ENCODE measurements at places on chromosomes 6 and 20.

DNA sequence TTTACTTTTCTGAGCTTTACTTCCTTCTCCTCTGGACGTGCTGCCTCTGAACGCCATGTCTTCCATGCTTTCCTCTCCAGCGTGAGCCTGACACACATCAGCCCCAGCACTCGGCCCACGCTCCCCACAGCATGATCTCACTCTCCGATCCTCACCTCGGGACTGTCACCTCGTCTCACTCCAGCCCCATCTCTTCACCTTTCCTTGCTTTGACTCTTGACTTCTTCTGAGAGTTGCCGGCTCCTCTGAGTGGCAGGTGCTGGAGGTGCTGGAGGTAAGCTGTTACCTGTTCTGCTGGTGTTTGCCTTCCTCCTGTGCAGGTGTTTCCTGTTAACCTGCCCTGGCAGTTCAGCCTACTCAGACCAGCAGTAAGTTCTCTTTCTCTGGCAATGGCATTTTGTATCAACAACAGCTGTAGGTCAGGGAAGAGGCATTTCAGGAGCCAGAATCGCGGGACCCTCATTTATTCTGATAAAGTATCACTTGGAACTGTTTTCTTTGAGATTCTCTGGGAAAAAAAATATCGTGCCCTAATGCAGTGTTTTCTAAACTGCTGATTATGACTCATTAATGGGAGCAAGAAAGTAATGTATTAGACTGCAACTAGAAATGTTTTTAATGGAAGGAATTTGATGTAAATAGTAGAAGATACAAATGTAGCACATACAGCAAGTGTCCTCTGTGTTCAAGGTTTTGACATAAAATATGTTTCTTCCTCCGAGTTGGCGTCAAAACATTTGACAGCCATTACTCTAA lies 106.5 kb downstream of the ARID1B start:
- DNase-seq = peak; percentile 22

- no peak for DNase-seq
Measured at GRCh38 chr6:56091159-56091869, 156.1 kb downstream of the COL21A1 start.

- DNase-seq = no peak
Measured at GRCh38 chr6:154538640-154539191, 28.2 kb upstream of the CNKSR3 start.

- DNase-seq = no peak
Measured at GRCh38 chr20:23622839-23623343, 14.9 kb downstream of the CST3 start.

GRCh38 chr6:159117046-159117445 lies 52.2 kb upstream of the FNDC1 start:
- DNase-seq = no peak

DNA sequence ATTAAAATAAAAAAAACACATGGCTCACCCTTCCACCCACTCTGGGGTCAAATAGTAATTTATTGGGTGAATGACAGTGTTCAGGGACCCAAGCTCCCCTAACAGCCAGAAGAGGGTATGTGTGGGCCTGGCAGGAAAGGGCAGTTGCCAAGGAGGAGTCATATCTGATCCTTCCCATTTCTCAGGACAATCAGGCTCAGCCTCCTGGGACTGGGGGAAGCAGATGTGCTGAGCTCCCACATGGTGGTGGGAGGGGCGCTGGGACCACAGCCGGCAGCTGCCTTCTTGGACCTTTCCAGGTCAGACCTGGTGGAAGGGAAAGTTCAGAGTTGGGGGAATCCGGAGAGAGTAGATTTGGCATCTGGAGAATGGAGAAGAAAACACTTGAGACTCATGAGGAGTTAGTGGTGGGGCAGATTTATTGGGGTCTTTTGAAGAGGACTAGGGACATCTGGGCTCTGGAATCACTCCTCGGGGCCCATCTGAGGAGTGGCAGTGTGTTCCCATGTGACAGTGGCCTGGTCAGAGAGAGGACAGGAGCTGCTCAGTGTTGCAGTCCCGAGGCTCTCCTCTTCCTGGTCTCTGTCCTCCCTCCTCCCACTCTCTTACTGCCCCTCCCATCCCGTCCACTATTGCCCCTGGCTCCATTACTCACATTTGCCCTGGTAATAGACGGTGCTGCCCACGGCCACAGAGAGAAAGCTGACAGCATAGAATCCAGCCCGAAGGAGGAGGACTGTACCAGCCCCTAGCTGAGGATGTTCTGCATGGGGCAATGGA lies 3.0 kb downstream of the LST1 start:
- DNase-seq = no peak

GRCh38 chr6:141677598-141678211 lies 455.0 kb upstream of the GJE1 start:
- no peak for DNase-seq

- no peak for DNase-seq
Measured at GRCh38 chr20:13638162-13638495, 603 bp downstream of the TASP1 start.

DNA sequence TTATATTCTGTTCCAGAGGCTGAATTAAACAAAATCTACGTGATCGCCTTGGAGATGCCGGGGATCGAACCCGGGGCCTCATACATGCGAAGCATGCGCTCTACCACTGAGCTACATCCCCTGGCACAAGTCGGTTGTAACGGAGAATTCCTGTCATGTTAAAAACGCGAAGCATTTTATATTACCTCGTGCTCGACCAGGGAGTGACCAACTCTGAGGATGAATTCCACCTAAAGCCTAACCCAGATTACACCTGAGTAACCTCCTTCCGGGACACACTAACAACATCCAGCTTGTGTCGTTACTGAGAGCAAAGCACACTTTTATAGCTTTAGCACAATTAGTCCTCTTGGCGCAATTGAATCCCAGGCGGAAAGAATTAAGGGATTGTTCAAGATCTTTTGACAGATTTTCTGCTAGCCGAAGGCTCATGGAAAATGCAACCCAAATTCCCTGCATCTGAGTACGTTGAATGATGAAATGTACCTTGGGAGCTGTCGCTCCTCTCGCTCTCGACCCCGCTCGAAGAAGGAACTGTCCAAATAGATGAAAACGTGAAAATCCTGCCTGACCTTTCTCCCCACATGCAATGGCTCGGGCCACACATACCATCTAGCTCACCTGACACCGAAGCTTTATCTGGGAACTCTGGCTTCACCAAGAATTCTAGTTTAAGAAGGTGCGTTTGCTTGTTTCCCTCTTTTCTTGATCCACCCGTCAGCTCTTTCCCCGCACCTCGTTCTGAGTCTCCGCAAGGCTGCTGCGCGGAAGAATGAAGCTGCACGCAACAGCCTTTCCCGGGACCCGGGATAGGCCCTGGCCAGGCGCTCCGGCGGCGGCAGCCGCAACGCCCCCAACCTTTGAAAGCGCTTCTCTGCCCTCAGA lies 148.3 kb downstream of the GPX5 start:
- DNase-seq = no peak

- no peak for DNase-seq
Measured at GRCh38 chr6:82875573-82876185, 190.0 kb downstream of the UBE3D start.

GRCh38 chr20:51831866-51832265 lies 29.5 kb upstream of the SALL4 start:
- DNase-seq = no peak

- DNase-seq = no peak
Measured at GRCh38 chr20:63461104-63461763, 11.2 kb downstream of the KCNQ2 start.

- peak; percentile 47 for DNase-seq
Measured at GRCh38 chr6:53544470-53545308, at the start of gene GCLC. Gene GCLC (minus strand): TSS chr6:53545101. CDS start chr6:53544645, 456 bp downstream.

- no peak for DNase-seq
Measured at GRCh38 chr6:136657666-136658065, 107.4 kb upstream of the MAP7 start.

DNA sequence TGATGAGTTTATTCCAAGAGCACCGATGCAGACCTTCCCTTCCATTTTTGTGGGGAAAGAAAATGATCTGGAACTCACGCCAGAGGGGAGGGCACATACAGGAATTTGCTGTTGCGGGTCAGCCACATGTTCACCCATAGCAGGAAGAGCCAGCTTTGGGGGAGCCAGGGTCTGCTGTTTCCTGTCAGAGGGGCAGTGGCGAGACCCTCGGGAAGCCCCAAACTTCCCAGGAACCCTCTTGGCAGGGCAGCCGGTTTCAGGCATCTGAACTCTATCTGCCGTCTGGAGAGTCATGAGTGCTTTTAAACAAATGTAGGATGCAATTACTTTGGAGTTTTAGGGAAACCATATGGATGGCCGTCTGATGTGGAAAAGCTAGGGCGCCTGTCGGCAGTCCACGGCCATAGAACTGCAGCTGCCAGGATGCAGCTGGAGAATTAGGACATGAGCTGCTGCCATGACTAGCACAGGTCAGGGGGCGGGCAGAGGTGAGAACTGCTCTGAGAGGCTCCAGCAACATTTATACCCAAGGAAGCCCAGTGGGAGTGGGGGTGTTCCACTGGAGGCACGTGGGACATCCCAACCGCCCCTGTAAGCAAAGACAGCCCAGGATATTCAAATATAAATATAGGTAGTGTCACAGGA lies 14.8 kb upstream of the SERPINB9 start:
- DNase-seq = no peak

GRCh38 chr6:143096403-143096802 lies 35.7 kb downstream of the AIG1 start:
- DNase-seq = no peak

- DNase-seq = no peak
Measured at GRCh38 chr6:46116289-46116688, 13.5 kb upstream of the ENPP4 start.

- no peak for DNase-seq
Measured at GRCh38 chr6:131223416-131223815, 88.1 kb downstream of the AKAP7 start.

- DNase-seq = no peak
Measured at GRCh38 chr6:87277123-87277522, 45.3 kb upstream of the SMIM8 start.

- no peak for DNase-seq
Measured at GRCh38 chr6:9140951-9141460, 705.7 kb upstream of the SLC35B3 start.

DNA sequence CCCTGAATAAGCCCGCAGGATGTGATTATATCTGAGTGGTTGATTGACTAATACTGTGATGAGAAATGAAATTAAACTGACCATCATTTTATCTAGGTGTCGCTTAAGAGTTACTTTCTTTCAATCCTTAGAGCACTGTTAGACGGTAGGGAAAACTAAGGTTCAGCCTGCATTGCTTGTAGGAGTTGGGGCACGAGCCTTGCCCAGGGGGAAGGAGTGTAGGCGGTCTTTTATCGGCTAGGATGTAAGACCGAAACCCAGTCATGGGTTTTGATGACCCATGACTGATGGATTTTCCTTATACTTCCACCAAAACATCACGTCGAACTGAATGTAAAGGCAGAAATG lies 392 bp upstream of the TASP1 start:
- DNase-seq = no peak

DNA sequence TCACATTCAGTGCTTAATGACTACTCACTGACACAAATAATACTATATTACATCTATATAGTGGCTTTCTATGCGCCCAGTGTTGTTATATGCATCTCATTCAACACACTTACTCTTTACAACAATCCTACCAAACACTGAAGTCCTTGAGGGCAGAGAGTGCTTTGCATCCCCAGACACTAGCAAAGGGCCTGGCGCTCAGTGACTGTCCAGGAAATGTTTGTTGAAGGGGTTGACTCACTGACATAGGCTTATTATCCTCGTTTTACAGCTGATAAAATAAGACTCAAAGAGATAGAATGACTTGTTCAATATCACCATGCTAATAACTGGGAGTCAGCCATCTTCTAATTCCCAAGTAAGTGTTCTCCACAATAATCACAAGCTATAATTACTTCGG lies 163.3 kb downstream of the ARHGAP18 start:
- no peak for DNase-seq

- DNase-seq = no peak
Measured at GRCh38 chr6:69816026-69816425, 19.2 kb upstream of the LMBRD1 start.

- DNase-seq = no peak
Measured at GRCh38 chr6:142746524-142746923, 198.5 kb downstream of the HIVEP2 start.

DNA sequence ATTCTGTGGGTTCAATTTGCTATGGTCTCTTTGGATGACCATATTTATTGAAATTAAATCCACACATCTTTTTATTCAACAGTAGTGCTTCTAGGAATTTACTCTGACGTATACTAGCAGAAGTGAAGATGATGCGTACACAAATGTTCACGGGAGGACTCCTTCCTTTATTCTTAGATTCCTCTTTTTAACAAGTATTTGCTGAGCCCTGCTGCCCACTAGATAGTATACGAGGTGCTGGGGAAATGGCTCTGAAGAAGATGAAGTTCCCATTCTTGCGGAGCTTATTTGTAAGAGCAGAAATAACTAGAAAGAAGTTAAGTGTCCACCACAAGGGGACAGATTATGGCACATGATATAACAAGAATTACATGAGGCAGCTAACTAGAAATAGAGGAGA lies 145.2 kb downstream of the DOK5 start:
- DNase-seq = no peak

- DNase-seq = no peak
Measured at GRCh38 chr6:4665489-4666417, 110.5 kb upstream of the CDYL start.

GRCh38 chr6:53192682-53193188 lies 44.1 kb upstream of the GCM1 start:
- no peak for DNase-seq

- DNase-seq = no peak
Measured at GRCh38 chr20:52953020-52953419, 19.1 kb upstream of the TSHZ2 start.

DNA sequence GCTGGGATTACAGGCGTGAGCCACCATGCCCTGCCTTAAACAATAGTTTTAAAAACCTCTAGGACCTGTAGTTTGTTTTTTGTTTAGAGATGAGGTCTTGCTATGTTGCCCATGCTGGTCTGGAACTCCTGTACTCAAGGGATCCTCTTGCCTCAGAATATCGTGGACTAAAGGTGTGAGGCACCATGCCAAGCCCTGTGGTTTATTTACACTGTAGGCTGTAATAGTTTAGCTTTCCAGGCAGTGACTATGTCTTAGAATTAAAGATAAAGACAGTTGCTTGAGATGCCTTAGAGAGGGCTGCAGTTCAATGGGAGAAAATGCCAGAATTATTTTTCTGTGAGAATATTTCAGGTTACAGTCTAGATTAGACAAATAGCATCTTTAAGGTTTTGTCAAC lies 72.9 kb downstream of the SGK1 start:
- no peak for DNase-seq

DNA sequence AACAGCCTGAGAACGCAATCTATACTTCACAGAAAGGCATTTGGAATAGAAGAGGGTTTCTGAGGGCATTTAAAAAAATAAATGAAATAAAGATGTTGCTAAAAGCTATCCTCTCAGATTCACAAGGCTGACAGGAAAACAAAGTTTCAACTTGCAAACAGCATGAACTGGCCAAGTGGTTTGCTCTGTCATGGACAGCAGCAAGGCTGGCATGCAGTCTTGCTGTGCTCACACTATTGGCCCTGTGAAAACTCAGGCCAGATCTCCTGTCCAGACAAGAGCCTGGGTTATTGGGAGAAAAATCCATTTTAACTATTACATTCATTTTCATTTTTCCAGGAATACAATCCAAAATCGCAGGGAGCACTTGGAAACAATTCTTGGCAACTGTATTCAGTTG lies 506.2 kb upstream of the SLC35B3 start:
- DNase-seq = no peak

- no peak for DNase-seq
Measured at GRCh38 chr6:28154357-28154756, 12.7 kb downstream of the ZKSCAN8 start.
